ENCODE measurements at places on chromosomes 2 and 18.

DNA sequence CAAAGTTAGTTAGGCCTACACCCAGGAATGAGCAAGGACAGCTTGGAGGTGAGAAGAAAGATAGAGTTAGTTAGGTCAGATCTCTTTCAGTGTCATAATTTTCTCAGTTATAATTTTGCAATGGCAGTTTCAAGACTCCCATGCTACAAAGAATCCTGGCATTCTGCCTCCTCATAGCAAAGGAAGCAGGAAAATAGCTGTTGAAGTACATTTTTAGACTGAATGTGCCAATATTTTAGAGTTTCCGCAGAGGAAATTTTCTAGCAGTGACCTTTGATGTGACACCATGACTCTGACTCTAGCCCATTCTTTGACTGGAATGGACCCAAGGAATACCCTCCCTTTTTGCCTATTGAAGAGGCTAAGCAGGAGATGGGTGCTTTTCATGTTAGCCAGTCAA lies 371.7 kb downstream of the PIK3C3 start:
- DNase-seq: no peak

GRCh38 chr2:241564596-241565410 lies 6.3 kb downstream of the BOK start:
- DNase-seq: peak; percentile 21

- DNase-seq: no peak
Observed at GRCh38 chr2:1011006-1011405, 60.4 kb downstream of the SNTG2 start.

- no peak for DNase-seq
Observed at GRCh38 chr18:3546106-3546505, 96.1 kb downstream of the TGIF1 start.

GRCh38 chr2:169644173-169644572 lies 50.0 kb downstream of the CFAP210 start:
- no peak for DNase-seq

DNA sequence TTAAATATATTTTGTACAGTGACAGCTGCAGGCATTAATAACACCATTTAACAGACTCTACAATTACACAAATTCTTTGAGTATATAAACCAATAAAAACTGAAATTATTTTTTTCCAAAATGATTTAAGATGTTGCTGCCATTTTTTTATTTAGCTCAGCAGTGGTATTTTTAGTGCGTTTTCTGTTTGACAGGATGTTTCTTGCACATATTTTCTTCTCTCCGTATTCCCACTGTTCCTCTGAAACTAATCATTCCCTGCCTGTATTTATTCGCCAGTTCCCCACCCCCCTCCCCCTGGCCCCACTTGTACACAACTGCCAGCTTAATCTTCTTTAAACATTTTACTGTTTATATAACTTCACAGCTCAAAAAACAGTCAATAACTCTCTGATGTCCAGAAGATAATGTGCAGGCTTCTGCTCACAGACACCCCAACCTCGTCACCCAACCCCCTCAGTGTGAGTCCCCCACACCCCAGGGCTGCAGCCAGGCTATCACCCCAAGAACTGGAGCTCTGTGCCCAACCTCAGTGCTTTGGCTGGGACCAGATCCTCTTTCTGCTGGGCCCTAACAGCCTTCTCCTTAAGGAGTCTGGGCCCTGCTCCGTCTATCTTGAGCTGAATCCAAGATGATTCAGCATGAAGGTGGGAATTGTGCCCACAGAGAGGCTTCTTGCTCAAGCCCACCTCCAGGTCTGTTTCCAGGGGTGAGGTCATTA lies 41.6 kb upstream of the MAP4K4 start:
- DNase-seq: peak; percentile 27

DNA sequence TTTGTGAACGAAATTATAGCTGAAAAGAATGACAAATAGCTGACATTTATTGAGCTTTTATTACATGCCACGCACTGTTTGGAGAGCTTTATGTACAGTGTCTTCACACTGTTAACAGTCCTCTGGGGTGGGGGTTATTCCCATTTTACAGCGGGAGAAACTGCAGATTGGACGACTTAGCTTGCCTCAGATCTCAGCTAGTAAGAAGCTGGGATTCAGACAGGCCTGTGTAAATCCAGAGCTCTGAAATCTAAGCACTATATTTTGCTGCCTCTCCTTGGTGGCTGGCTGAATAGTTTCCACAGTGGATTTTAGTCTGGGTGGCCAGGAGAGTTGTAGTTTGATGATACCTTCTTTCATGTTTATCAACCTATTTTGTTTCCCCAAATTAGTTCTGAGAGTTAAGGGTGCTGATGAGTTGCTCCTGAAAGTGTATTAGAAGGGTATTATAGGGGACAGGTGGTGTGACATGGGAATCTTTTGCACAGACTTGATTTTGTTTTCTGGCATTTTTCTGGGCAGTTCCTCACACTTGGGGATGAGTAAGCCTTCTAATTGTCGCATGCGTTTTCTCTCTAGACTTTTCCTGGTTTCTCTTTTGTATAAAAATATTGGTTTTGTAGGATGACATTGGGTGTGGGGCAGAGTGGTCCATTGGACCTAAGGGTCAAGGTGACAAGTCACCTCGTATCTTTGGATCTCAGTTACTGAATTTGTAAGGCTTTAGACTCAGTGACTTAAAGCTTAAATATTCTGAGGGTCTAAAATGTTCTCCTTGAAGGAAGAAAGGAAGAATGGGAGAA lies 1.5 kb downstream of the ACSL3 start:
- peak; percentile 29 for DNase-seq

DNA sequence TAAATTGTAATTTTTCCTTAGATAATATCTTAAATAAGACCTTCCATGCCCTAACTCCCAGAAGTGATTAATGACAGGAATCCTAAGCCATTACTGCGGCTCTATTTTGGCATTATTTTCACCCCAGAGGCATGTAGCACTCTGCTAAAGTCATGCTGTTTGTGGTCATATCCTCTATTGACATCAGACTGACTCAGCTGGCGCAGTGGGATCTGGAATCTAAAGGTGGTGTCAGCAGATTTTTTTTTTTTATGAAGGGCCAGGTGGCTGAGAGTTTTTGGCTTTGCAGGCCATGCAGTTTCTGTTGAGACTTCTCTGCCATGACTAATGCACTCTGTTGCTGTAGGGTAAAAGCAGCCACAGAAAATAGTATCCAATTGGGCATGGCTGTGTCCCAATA lies 64.1 kb upstream of the ACVR1C start:
- no peak for DNase-seq

DNA sequence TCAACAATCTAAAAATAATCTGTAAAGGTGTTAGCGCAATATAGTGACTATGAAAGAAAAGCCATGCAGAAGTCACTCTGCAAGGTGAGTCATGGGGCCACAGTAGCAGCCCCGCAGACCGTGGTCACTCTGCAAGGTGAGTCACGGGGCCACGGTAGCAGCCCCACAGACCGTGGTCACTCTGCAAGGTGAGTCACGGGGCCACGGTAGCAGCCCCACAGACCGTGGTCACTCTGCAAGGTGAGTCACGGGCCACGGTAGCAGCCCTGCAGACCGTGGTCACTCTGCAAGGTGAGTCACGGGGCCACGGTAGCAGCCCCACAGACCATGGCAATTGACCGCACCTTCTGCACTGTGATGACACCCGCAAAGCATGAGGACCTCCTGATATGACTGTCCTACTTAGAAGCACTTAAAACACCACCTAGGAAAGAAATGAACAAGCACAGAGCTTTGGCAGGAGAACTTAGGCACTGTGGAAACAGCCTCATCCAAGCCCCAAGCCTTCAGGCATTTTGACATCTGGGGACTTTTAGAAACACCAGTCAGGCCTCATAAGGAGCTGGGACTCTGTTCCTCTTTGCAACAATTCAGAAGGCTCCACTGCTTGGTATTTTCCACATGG lies 70.1 kb downstream of the LDLRAD4 start:
- DNase-seq: no peak

- DNase-seq: no peak
Observed at GRCh38 chr2:109176928-109177327, 47.9 kb downstream of the SH3RF3 start.

GRCh38 chr18:23131693-23132319 lies 3.5 kb upstream of the CABLES1 start:
- peak; percentile 75 for DNase-seq

DNA sequence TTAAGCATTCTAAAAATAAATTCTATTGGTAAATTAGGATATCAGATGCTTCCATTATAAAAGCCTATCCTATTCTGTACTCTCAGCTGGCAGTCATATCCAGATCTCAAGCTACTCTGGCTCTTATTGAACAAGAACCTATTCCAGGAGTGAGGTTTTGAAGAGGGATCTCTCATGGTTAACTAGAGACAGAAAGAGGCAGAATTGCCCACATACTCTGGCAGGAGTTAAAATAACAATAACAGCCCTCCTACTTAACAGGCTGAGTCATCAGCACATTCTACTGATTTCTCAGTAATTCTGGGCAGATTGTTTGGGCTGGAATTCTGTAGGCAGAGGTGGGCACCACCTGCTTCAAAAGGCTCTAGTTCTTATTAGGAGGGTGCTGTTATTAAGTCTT lies 142.0 kb upstream of the UNC80 start:
- no peak for DNase-seq

DNA sequence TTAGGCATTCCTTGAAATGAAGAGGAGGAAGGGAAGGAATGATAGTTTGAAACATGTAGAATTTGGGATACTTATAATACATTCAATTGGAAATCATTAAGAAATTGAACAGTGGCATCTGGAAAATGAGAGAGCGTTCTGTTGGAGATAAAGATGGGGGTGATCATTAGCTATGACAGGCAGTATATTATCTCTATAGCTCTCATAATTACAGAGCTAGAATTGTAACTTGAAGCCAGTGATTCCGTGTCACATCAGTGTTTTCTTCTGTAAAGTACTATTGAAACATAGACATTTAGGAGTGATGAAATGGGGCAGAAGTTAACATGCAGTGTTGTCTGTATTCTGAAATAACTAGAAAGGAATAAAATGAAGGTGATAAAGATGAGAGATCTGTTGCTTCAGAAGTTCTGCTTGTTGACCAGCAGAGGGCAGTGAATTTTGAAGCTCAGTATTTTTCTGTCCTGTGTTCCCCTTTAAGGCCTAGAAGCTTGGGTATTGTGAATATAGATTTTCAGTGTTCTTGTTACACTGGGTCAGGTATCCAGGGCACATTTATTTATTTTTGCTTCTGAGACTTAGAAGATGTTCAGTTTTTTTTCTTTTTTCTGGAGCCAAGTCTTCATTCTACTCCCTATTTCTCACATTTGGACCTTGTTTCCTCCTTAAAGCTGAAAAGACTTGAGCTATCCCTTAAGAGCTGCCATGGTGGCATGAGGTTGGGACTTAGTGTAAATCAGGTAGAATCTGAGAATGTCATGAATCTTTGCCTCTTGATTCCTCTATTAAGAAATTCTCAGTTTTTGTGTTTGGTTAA lies 157.4 kb downstream of the TAF4B start:
- peak; percentile 55 for DNase-seq

Measured in D341Med (cell line).